ENCODE measurements at places on chromosomes 5 and 9. TPM values are rescaled to one million over a fixed set of nuclear protein-coding genes. Genes with fewer than 3 reads are reported as not detected.

Gene SGCD
- 0.20 TPM for total RNA-seq

DNA sequence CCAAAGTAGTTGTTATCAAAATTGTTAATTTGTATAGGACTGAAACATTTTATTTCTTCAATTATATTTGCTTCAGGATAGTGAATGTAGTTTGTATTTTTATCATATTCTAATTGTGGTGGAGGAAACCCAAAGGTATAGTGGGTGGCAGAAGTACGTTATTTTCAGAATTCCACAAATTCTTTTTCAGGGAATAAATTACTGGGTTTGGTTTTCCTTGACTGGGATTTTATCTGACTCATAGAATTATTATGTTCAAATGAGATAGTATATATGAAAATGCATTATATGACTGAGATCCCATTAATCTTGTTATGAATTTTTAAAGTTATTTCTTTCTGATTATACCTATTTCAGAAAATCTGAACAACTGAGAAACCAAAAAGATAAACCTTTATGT, 73.7 kb downstream of the VPS13A start:
- no peak for DNase-seq

DNA sequence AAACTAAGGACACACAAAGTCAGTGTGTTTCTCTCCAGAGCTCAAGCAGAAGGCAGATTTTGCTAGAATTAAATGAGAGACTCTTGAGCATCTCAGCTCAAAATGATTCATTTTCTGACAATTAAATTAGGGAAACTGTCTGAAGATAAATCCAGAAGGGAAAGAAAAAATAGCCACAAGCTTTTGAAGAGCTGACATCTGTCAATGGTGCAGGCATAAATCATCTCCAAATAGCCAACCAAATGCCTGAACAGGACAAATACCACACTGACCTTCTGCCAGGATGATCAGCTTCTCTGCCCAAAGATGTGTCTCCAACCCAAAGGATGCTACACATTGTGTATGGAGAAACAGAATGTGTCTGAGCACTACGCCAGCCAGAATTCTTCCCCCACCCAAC, 199.3 kb downstream of the CTNND2 start:
- no peak for DNase-seq

Gene PCDHA1
- total RNA-seq = 0.69 TPM

- DNase-seq = no peak
These were observed 99.3 kb downstream of the SEMA6A start for GRCh38 chr5:116475338-116475737.

- peak; percentile 23 for DNase-seq
These were observed at the start of gene TNFSF15 for GRCh38 chr9:114805670-114806525. Gene TNFSF15, minus strand, starts transcription at chr9:114806039. Its CDS starts 27 bp downstream, at chr9:114806012.

DNA sequence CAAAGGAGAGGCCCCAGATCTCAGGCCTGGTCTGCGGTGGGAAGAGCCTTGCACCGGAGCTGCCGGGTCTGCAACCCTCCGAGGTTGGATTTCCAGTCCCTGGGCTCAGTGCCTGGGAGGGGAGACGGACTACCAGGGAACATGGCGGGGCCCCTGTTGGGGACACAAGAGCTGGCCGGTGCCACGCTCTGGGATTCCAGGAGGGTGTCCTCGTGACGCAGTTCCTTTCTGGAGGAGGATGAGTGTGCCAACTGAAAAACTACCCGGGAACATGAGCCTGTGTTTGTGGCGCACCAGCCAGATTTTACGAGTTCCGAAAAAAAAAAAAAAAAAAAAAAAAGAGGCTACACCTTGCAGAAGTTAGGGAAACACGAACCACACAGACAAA, 9.0 kb downstream of the NRARP start:
- no peak for DNase-seq

GRCh38 chr5:58887721-58888409, 305.0 kb downstream of the RAB3C start:
- DNase-seq = no peak

- DNase-seq = no peak
These were observed 656.5 kb downstream of the TLE1 start for GRCh38 chr9:81032831-81033230.

Gene PCDHAC2
- 6.0 TPM for total RNA-seq
